T-helper 2 cell treated with Interferon-gamma antibody and Interleukin-4, amounts not matched to agents 5 μg/mL and 100 μg/mL, for 36 hours (primary cell): ENCODE measurements at places on chromosomes 13 and 19.

DNA sequence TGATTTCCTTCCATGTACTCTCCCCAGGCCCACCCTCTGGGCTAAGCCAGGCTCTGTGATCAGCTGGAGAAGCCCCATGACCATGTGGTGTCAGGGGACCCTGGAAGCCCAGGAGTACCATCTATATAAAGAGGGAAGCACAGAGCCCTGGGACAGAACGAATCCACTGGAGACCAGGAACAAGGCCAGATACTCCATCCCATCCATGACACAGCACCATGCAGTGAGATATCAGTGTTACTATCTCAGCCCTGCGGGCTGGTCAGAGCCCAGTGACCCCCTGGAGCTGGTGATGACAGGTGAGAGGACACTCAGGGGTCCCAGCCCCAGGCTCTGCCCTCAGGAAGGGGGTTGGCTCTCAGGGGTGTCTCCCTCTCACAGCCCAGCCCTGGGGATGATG lies 27.5 kb upstream of the KIR3DL3 start:
- DNase-seq, result no peak

GRCh38 chr13:64090311-64090710 lies 2674.7 kb upstream of the PCDH20 start:
- no peak for DNase-seq

- DNase-seq, result peak; percentile 48
Measured at GRCh38 chr19:12778017-12778904, 2.9 kb upstream of the HOOK2 start.

DNA sequence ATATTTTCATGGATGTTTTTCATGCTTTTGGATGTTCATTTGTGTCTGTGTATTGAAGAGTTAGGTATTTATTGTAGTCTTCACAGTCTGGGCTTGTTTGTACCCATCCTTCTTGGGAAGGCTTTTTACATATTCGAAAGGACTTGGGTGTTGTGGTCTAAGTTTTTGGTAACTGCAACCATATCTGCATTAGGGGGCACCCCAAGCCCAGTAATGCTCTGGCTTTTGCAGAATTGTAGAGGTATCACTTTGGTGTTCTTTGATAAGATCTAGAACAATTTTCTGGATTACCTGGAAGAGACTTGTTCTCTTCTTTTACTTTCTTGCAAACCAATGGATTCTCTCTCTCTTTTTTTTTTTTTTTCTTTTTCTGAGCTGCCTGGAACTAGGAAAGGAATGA lies 581.3 kb downstream of the DACH1 start:
- DNase-seq, result no peak

DNA sequence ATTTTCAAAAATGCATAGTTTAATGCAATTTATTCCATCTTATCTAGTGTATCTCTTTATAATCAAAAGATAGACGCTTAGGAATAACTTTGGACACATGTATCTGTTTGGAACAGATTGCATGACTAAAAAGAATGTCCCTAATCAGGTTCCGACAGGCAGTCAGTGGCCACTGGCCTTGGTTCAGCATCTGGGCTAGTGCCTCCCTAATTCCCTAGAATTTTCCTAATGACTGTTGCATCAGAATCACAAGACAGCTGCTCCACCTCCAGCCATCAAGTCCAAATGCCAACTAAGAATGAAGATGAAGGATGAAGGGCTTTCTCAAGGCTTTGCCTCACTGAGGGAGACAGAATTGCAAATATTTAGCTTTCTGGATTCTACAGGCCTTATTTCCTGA lies 173.8 kb downstream of the EFNB2 start:
- no peak for DNase-seq

- DNase-seq, result no peak
Measured at GRCh38 chr13:112963641-112964040, 5.4 kb upstream of the MCF2L start.

- no peak for DNase-seq
Measured at GRCh38 chr13:94053986-94054593, 425.4 kb downstream of the DCT start.

GRCh38 chr13:94335761-94336526 lies 143.5 kb downstream of the DCT start:
- no peak for DNase-seq

DNA sequence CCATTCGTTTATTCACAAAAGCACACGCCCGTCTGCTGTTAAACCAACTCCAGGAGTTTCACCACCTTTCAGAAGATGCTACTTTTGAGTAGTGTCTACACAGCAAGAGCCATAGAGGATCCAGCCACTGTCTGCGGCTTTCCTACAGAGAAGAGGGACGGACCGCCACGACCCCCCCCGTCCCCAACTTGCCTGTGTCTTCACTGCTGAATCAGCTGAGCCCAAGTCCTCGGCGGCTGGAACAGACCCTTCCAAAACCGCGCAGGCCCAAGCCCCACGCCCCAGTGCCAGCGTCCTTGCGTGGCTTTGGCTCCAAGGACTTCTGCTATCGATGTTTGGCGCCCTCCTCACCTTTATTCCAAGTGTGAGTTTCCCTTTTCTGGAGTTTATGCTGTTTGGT lies 65.1 kb downstream of the SPACA7 start:
- DNase-seq, result no peak

GRCh38 chr13:25920277-25920676 lies 131.5 kb downstream of the SHISA2 start:
- no peak for DNase-seq

- DNase-seq, result no peak
Measured at GRCh38 chr13:93238711-93239110, 12.1 kb downstream of the GPC6 start.

- DNase-seq, result no peak
Measured at GRCh38 chr13:26660185-26660584, 100.4 kb downstream of the GPR12 start.

DNA sequence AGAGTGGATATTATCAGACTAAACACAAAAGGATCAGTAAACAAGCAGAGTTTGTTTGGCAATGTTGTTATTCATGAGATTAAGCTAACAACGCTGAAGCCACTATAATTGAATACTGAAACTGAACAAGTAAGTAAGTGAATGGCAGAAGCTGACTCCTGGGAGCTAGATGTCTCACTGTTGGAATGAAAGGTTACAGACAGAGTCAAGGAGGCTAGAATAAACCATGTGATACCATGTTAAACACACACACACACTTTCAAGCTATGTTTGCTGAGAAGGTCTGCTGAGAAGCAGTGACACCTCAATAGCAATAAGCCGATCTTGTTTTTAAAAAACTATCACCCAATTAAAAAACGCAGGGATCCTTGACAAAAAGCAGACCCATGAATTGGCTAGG lies 1609.4 kb upstream of the MIR17HG start:
- DNase-seq, result no peak

- peak; percentile 4 for DNase-seq
Measured at GRCh38 chr13:108268466-108269112, 929 bp upstream of the TNFSF13B start.

GRCh38 chr13:26971990-26972887 lies 199.4 kb downstream of the USP12 start:
- peak; percentile 20 for DNase-seq

DNA sequence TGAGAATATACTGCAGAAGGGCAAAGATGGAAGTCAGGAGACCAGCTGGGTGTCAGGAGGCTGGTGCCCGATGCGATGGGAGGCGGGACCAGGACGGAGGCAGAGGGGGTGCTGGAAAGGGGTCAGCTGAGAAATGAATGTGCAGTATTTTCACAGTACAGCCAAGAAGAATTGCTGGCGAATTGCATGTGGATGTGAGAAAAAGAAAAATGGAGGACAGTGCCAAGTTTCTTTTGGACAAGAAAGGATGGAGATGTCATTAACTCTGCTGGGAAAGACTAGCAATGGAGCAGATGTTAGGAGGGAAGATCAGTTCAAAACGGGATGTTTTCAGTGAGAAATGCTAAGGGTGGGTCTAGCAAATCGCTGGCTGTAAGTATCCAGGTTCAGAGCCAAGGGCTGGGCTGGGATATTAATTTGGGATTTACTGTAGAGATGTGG lies 7.0 kb downstream of the CRYL1 start:
- DNase-seq, result no peak

- DNase-seq, result no peak
Measured at GRCh38 chr13:57899096-57899495, 267.6 kb downstream of the PCDH17 start.

DNA sequence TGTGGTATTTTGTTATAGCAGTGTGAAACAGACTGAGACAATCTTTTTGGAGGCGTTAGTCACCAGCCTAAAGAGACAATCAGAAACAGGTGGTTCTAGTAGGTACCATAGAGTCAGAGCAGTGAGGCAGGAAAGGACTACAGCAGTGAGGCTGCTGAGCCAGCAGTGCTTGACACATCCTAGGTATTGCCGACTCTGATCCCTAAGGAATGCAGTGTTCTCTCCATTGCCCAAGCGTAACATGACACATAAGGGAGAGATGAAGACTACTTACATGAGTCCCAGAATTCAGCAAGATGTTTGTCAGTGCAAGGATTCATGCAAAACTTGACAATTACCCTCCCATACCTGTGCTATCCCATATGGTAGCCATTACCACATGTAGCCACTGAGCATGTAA lies 62.4 kb upstream of the XPO4 start:
- DNase-seq, result no peak

DNA sequence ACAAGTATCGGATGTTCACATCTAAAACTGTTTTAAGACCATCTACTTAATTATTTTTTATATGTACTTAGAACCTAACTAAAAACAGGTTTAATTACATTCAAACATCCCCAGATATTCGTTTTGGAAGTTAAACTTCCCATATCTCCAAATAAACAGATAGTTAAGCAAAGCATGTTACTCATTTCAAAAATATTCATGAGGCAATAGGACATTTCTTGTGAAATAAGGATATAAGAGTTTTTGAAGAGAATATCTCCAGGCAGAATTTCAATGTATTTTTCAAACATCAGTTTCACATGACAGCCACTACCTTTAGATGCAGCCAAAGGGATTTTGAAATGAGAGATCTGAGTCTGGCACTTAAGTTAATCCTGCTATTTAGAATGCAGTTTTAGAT lies 697.5 kb downstream of the SLITRK1 start:
- DNase-seq, result no peak

DNA sequence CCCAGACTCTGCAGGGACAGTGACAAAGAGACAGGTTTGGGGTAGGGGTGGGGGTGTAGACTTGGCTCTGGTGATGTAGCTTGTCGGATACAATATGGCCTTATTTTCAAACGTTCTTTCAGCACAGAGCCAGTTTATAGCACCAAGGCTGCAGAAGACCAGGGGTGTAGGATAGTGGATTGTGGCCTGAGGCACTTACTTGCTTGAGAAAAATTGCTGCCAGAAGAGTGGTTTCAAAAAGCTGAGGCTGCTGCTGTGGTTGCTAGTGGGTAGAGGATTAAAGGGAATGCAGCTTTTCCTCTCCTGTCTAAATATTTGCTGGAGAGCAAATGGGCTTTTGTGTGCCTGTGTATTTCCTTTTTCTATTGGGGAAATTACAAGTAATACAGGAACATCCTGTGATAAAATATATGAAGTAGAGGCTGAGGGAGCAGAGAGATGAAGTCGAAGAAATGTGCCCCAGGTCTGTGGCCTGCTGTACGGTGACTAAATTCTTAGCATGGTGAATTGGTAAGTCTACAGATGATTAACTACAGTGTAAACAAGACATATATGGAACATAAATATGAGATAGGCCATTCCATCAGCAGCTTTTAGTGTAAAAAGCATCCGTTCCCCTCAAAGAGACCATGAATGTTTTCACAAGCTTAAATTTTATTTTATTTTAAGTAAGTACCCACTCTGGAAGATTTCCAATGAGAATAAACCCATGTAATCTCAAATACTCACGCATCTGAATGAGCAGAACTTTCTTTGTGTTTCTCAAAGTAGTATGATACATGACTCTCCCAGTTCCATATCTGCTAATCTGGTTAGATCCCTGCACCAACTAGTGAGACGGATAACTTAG lies 112.9 kb downstream of the LRCH1 start:
- no peak for DNase-seq

- DNase-seq, result no peak
Measured at GRCh38 chr19:45352062-45352461, 11.5 kb downstream of the KLC3 start.

- no peak for DNase-seq
Measured at GRCh38 chr19:44529536-44529935, at the start of gene CEACAM20. Gene CEACAM20 (minus strand): TSS chr19:44529675. CDS start chr19:44529509, 166 bp downstream.

GRCh38 chr13:41017817-41018601 lies 1.1 kb downstream of the ELF1 start:
- no peak for DNase-seq

DNA sequence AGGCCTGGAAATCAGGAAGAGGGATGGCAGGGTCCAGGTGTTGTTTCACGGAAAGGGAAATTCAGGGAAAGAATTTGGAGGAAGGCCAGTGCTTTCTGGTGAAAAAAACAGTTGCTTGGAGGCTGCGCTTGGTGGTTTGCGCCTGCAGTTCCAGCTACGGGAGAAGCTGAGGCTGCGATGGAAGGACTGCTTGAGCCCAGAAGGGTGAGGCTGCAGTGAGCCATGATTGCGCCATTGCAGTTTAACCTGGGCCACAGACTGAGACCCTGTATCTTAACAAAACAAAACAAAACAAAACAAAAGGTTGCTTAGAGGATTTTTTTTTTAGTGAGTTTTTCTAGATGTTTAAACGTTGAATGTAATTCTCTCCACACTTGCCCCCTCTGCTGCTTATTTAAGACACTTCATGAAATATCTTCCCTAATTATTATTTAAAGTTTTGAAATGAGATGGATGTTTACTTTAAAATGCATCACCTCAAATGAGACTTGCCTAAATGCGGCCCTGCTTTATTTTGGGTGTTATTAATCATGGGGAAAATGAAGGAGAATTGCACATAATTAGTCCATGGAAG lies 75.4 kb upstream of the TRPC4 start:
- DNase-seq, result no peak

DNA sequence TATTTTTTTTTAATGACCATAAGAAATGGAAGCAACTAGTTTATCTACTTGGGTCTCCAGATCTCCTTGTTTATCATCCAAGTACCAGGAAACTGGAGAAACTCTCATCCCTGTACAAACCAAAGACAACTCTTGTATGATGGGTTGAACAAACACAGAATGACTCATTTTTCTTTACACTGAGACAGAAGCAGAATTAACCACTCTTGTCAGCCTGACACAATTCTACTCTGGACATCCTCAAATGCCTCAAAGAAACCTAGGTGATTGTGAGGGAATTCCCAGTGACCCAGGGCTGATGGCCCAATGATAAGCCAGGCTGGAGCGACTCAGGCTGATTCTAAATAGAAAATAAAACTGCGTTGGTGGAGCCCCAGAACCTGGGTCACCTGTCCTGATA lies 151.5 kb downstream of the ZNF737 start:
- no peak for DNase-seq

GRCh38 chr19:5993648-5994358 lies 15.9 kb upstream of the RANBP3 start:
- no peak for DNase-seq

DNA sequence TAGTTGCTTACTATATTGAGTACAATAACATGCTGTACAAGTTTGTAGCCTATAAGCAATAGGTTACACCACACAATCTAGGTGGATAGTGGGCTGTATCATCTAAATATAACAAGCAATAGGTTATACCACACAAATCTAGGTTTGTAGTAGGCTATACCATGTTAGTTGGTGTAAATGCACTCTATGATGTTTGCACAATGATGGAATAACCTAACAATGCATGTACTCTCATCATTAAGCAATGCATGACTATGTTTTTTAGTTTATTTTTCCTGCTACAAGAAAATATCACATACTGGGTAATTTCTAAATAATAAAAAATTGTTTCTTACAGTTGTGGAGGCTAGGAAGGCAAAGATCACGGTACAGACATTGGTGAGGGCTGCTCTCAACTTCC lies 262.5 kb downstream of the SLITRK6 start:
- no peak for DNase-seq
